ENCODE measurements at places on chromosomes 2 and 18.
A peak's percentile ranks its signal among the peaks of the same experiment; 100 is the strongest.

DNA sequence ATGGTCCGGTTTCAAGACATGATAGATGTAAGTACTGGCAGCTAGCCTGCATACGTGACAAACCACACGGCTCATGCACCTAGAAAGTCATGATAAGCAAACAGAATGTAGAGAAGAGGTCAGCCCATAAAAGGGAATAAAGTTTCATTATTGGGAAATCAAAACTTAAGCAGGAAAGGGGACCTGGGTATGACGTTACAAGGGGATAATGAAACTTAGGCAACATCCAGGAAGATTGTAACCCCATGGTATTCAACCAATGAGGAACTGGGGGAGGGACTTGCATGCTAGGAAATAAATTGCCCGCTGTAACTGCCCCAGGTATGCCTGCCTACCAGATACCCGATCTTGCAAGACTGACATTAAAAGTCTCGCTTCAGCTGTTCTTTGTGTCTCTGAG is 1679.0 kb downstream of the SUCLG1 start:
- DNase-seq: no peak

DNA sequence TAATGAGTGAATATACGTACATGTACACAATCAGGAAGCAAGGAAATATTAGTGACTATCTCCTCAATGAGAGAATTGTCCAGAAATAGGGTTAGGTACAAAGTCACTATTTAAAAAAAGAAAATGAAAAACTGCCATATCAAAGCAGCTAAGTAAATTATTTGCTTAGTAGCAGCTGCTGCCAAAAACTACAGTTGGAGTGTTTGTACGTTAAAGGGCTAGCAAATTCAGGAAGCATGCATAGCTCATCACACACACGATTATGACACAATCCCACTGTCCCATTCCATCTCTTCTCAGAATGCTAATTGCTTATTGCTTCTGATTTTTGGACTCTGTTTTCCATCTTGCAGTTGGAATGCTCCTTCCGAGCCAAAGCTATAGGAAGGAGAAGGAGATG is 2012.5 kb upstream of the LRRTM1 start:
- no peak for DNase-seq

- DNase-seq: peak; percentile 18
Measured at GRCh38 chr2:46909771-46910419, 5.7 kb downstream of the MCFD2 start.

GRCh38 chr18:45253056-45253565 is 362.2 kb upstream of the SLC14A2 start:
- DNase-seq: no peak

- no peak for DNase-seq
Measured at GRCh38 chr2:100365434-100365833, 43.1 kb upstream of the LONRF2 start.

GRCh38 chr2:70796262-70796661 is 5.8 kb upstream of the FIGLA start:
- DNase-seq: no peak

GRCh38 chr18:58136879-58137278 is 92.9 kb downstream of the NEDD4L start:
- DNase-seq: no peak

DNA sequence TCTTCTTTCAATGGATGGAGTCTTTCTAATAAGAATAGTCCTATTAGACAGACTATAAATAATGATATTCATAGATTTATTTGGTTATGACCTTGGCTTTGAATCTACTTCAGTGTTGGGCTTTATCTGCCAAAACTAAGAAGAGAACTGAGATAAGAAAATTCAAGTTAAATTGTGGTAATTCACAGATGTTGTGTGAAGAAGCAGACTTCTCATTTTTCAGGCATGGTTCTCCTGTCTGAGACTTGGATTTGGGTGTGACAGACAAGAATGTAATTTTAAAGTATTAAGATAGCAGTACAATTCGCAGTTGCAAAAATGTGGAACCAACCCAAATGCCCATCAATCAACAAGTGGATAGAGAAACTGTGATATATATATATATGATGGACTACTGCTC is 124.7 kb downstream of the QPCT start:
- DNase-seq: no peak

DNA sequence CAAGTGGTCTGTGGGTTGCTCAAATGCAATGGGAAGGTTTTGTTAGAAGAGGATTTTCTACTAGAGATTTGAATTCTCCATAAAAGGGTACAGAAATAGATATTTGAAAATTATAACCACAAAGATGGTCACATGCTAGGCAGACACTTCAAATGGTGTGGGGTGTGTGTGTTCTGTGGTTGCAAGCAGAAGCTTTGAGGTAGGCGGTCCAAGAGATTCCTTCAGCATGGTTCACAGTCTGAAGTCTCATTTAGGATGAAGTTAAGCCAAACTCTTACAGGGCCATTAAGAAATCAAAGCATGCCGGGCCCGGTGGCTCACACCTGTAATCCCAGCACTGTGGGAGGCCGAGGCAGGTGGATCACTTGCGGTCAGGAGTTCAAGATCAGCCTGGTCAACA is 38.3 kb upstream of the RMDN2 start:
- DNase-seq: no peak

GRCh38 chr2:205796805-205797313 is 114.6 kb downstream of the NRP2 start:
- no peak for DNase-seq

GRCh38 chr2:238084761-238085160 is 15.4 kb upstream of the ESPNL start:
- DNase-seq: no peak

DNA sequence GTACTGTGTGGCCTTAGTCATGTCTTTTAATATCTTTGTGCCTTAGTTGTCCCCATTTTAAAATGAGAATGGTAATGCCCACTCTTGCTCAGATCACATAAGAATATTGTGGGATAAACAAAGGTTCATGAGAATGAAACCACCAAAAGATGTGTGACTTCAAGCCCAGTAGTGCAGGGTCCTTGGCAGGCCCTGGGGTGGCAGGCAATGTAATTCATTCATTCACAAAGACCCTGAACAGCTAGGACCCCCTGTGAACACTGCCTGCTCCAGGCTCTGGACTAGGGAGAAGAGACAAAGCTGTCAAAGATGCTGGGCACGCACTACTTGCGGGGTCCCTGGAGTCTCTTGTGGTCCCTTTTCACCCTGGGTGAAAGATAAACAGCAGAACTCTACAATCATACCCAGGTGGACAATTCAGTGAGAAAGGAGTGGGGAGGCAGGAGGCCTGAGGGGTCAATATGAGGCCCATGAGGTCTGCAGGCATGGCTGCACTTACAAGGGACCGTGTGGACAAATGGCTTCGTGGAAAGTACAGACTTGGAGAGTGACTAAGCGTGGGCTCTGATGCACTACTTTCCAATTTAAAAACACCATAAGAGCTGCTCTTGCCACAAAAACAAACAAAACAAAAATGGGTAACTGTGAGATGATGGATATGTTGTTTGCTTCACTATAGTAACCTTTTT is 136.1 kb downstream of the SMAD7 start:
- no peak for DNase-seq

GRCh38 chr2:199851883-199852282 is 891 bp upstream of the FTCDNL1 start:
- no peak for DNase-seq

- no peak for DNase-seq
Measured at GRCh38 chr2:119064567-119064966, 94.0 kb downstream of the C1QL2 start.

- DNase-seq: no peak
Measured at GRCh38 chr2:194411221-194411620, 1245.8 kb upstream of the SLC39A10 start.

GRCh38 chr2:9508931-9509330 is 34.6 kb downstream of the IAH1 start:
- DNase-seq: no peak

Measured in stimulated activated naive CD4-positive, alpha-beta T cell treated with Interleukin-2 at 50 U/mL for 16 hours (primary cell).